ENCODE measurements at places on chromosomes 5 and 9.

DNA sequence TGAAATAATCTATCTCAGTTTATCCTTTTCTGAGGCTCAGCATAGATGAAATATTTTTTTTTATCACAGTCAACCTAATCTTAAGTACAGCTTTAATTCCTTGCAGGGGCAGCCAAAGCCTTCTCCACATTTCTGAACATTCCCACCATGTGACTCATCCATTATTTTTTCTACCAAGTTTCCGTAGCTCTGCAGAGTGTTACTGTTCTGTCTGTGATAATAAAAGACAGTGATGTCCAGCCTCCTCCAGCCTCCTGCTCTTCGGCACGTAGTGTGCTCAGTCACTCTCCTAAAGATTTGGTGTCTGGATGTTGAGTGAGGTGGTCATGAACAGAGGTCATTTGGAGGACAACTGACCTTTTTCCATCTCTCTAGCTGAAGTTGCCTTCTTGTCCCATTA lies 338.1 kb upstream of the ADAMTS16 start:
- no peak for DNase-seq

- no peak for DNase-seq
Observed at GRCh38 chr9:115615000-115615401, 497.0 kb upstream of the TNC start.

DNA sequence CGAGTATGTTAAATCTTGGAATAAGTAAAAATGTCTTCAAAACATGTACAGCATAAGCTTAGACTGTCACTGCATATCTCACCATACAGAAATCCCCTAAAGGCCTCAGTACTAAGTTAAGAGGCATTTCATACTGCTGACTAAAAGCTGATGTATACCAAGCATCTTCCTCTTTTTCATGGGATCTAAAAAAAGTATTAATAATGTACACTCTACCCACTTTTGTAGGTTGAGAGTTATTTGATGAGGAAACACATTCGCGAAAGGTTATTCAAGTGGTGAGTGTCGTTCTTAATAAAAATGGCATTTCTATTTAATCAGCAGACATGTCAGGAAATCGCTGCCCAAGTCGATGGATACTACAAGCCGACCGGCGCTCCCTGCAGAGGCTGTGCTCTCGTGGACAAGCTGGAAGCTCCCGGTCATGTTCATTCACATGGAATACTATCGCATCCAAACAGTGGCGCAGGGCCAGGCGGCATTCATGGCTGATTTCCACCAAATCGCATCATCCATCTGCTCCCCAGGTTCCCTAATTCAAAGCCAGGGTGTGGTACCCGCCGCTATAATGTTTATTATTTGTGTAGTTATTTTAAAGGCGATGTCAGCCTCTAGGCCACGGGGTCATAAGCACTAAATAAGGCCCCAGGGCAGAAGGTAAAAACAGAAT lies 724 bp downstream of the SGTB start:
- peak; percentile 21 for DNase-seq

DNA sequence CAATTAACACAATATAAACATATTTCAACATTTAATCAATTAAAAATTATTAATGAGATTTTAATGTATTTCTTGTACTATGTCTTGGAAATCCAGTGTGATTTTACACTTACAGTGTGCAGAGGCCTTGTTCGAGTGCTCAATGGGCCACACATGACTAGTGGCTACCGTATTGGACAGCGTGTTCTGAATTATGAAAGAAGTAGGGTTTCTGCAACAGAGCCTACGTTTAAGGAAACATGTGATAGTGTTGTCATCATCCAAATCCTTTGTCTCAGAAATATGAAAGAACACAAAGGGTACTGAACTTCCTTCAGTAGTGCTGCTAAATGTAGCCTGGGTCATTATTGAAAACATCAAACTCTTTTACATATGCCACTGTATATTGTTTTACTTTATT lies 29.5 kb downstream of the NPR3 start:
- no peak for DNase-seq

GRCh38 chr9:32253731-32254130 lies 130.7 kb upstream of the ACO1 start:
- DNase-seq: no peak

GRCh38 chr5:136808756-136809155 lies 443.4 kb upstream of the TRPC7 start:
- no peak for DNase-seq

DNA sequence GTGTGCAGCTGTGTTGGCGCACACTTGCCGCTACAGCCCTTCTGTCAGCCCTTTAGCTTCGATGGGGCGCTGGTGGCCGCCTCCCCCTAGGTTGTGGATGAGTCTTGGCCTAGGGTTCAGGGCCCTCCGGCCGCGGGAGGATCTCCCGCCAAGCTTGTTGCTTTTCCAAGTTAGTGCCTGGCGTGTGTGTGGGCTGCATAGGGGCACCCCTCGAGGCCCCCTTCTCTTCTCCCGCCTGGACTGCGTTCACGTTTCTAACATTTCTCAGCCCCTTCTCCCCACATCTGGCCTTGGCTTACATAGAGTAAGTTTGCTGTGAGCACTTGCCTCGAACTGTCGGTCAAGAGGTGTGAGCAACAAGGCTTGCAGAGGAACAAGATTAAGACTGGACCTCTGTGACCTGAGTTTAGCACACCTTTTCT lies 413 bp upstream of the OXCT1 start:
- no peak for DNase-seq

DNA sequence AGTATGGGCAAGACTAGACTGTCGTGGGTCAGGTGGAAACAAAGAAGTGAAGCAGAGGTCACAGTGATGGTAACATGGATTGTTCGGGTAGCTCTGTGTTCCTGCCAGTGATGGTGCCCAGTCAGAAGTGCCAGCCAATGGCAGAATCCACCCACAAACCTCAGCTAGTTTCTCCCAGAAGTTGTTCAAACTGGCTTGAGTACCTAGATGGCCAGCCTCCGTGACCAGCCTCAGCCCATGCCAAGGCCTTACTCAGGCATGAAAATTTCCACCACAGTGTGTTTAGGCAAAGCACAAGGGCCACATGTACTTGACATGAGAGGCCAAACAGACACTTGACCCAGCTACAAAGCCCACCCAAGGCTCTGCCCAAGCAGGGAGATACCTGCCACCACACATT lies 19.4 kb upstream of the BTNL9 start:
- DNase-seq: no peak

- DNase-seq: no peak
Observed at GRCh38 chr5:179438011-179438441, 92.8 kb upstream of the ADAMTS2 start.

All from central memory CD4-positive, alpha-beta T cell (primary cell).